ENCODE measurements at places on chromosomes 5 and 9.

GRCh38 chr9:84419031-84419602 is 78.6 kb upstream of the SLC28A3 start:
- DNase-seq: no peak

- no peak for DNase-seq
Measured at GRCh38 chr5:140875085-140876065, at the start of gene PCDHA12. Gene PCDHA12 (plus strand): TSS chr5:140875308. CDS start chr5:140875473, 165 bp downstream.

GRCh38 chr5:74067748-74068541 is 441.9 kb downstream of the ARHGEF28 start:
- DNase-seq: no peak

- no peak for DNase-seq
Measured at GRCh38 chr5:158838781-158839180, 260.9 kb downstream of the EBF1 start.

GRCh38 chr5:135533334-135533733 is 2.4 kb downstream of the NEUROG1 start:
- DNase-seq: no peak

DNA sequence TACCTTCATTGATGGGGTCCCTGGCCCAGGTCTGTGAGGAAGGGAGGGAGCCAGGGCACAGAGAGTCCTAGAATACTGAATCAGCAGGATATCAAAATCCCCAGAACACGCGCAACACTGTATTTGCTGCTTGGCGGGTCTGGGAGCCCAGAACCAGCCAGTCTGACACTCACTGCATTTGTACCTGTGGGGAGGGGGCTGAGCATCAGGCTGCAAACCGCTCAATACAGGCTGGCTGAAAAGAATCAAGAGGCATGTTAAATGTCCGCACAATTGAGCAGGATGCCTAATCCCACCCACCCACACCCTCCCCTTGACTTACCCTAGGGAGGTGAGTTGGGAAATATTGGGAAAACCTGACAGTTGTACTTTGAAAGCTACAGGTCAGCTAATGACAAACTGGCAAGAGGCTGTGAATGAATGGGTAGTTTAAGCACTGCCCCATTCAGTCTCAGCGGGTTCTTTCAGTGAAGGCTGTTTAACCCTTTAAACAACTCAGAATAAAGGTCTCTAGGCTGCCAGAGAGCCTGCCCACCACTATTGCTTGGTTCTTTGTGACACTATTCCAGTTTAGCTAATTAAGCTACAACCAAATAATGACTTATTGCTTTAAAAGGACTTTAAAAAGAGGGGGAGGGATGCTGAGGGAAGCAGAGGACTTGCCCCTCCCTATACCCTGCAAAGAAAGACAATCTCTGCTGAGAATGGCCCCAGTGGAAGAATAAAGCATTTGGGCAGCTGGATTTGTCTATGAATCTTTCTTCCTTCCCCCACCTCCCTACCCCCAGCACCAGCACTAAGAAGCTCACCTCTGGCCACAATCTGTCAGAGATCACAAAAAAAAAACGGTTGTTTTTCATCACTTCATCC is 5.0 kb downstream of the SPRY4 start:
- no peak for DNase-seq
